ENCODE measurements at places on chromosomes 1 and 21. TPM values are rescaled to one million over a fixed set of nuclear protein-coding genes. Genes with fewer than 3 reads are reported as not detected.

TNFRSF4 gene
- total RNA-seq = 9.0 TPM

FCER1G gene
- total RNA-seq = 208 TPM

GRCh38 chr1:243727503-243728203 lies 122.4 kb downstream of the AKT3 start:
- DNase-seq = no peak

DNA sequence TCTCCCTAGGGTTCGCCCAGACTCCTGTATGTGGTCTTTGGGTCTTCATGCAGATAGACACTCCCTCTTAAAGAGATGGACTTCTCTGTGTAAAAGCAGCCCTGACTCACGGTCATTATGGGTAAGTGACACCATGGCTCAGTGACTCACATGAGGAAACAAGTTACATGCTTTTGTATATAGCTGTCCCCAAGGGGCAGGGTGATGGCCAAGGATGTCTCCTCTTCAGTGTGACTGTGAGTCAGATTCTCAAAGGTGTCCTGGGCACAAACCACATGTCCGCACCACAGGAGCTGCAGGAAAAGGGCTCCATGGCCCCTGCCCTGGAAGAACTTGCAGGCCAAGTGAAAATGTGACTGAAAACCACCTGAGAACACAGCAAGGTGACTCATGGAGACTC lies 380.4 kb downstream of the NPHP4 start:
- DNase-seq = no peak

- no peak for DNase-seq
Measured at GRCh38 chr1:32182060-32182459, 2.6 kb downstream of the TXLNA start.

DNA sequence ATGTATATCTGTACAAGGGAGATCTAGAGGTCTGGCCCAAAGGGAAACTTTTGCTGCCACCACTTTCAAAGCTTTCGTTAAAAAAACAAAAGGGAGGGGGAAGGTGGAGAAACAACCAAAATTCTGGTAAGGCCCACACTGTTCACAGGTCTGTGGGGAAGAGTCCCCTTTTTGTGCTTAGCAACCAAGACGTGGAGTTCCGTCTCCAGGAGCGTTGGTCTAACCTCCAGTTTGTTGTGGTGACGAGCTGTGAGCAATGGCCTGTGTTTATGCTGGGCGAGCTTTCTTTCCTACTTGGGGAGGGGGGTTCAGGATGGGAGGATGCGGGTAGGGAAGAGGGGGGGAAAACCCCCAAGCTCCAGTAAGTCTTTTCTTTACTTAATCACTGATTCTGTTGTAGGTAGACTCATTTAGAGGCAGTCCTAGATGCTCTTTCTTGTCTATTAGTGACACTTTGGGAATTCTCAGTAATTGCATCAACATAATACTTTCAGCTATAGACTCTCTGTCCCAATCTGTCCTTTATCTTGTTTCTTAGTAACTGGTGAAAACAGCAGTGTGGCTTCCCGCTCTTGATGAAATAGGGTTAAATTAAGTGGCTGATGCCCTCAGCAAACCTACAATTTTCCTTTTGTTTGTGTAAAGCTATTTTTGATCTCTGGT lies 1.5 kb downstream of the HIPK1 start:
- DNase-seq = no peak

DNA sequence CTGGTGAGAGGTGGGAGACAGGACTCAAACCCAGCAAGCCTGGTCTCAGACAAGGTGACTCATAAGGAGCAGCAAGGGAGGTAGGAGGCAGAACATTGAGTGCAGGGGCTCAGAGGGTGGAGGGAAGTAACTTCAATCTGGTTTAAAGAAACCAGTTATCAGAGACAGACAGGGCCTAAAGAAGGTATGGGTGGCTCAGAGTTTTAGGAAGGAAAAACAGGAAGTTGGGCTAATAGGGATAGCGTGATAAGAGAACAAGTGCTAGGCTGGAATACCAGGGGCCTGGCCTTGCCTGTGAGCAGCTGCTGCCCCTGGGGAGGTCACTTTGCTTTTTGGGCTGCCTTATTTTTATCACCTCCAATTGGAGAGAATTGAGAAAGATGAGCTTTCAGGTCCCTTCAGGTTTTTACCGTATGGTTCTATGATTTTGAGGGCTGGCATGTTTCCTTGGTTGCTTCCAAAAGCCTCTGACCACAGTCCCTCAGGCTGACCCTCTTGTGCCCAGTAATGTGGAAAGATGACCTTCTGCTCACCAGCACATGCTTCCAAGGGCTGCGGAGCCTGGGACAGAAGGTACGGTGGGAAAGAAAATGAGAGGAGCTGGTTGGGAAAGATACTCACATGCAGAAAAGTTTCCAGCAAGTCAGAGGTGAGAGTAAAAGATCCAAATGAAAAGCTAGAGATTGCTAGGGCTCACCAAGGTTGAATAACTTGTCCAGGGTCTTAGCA lies 77.0 kb downstream of the DDR2 start:
- DNase-seq = no peak

GRCh38 chr1:43552813-43553212 lies 22.1 kb downstream of the PTPRF start:
- DNase-seq = no peak

DNA sequence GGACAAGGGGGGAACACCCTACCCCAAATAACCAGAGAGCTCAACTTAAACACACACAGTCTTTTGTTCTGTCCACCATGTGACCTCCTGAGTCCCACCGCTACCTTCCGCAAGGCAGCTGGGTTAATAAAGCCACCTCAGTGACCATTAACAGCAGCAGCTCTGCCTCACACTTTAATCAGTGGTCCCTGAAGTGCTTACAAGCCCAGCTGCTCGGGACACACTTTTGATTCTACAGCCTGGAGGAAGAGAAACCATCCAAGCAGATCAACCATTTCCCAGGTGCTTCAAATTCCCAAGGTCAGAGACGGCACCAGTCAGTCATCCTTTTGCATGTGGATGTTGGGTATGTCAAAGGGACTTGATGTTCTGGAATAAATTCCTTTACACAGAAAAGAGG lies 70.1 kb downstream of the KCNJ15 start:
- DNase-seq = no peak

DNA sequence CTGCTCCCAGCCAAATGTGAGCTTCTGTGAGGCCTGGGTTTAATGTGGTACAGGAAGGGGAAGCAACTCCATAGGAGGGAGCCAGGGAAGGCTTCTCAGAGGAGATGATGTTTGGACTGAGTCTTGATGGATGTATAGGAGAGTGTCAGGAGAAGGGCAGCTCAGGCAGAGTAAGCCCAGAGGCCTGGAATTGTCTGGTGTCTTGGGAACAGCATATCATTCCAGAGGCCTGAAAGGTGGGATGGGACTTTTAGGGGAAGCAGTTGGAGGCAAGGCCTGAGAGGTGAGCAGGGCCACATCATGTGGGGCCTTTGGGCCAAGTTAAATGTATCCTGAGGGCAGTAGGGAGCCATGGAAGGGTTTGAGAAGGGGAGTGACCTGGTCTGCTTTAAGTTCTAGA lies 148.6 kb upstream of the WNT4 start:
- no peak for DNase-seq

APOBEC4 gene
- total RNA-seq = not detected

DNA sequence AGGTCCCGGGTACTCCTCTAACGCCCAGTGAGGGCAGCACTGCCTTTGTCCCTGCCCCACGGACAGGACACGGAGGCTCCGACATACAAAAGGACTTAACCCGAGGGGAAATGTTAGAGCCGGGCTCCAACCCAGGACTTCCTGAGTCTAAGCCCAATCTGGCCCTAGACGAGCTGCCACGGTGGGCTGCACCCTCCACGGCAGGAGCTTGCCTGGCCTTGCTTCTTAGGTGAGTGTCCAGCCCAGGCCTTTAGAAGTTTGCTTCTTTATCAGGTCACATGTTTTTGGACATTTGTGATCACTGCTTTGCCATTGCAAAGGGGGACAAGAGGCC lies 11.0 kb upstream of the TMEM200B start:
- no peak for DNase-seq

DNA sequence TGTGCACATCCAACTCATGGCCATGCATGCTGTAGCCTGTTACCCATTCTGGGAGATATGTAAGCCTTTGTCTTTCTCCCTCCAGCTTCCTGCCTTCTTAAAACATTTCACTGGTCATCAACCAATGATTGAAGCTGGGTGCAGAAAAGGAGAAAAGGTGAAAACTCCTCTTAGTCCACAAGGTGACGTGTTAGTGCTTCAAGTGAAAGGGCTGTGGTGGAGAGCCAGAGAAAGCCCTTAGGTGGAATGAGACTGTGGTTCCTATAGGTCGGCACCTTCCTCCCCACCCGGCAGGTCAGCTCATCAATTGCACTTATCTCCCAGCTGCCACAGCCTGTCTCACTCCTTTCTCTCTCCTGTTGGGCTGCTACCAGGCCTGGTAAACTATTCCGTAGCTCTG lies 30.4 kb downstream of the ERG start:
- DNase-seq = no peak

DNA sequence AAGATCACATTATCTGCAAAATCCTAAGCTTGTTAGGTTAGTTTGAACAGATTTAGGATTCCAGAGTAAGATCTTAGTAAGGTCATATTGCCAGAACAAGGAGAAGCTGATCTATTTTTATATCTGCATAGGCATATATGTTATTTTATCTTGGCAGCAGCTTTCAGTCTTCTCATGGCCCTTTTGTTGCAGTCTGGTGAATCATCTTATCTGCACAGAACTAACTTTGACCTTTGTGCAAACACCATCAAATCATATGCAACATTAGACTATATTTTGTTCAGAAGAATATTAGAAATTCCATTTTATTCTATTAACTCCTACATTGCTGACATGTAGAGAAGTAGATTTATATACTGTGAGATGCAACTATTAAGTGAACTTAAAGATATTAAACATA lies 107.3 kb downstream of the CLEC20A start:
- no peak for DNase-seq

C1QB gene
- 997 TPM for total RNA-seq

ASPM gene
- 3.2 TPM for total RNA-seq

GRCh38 chr21:26769613-26770188 lies 75.5 kb downstream of the ADAMTS1 start:
- DNase-seq = no peak

GRCh38 chr1:153390938-153391710 lies at the start of gene S100A8:
Gene S100A8, minus strand, starts transcription at chr1:153391073. Its CDS starts 538 bp downstream, at chr1:153390535.
- no peak for DNase-seq

DNA sequence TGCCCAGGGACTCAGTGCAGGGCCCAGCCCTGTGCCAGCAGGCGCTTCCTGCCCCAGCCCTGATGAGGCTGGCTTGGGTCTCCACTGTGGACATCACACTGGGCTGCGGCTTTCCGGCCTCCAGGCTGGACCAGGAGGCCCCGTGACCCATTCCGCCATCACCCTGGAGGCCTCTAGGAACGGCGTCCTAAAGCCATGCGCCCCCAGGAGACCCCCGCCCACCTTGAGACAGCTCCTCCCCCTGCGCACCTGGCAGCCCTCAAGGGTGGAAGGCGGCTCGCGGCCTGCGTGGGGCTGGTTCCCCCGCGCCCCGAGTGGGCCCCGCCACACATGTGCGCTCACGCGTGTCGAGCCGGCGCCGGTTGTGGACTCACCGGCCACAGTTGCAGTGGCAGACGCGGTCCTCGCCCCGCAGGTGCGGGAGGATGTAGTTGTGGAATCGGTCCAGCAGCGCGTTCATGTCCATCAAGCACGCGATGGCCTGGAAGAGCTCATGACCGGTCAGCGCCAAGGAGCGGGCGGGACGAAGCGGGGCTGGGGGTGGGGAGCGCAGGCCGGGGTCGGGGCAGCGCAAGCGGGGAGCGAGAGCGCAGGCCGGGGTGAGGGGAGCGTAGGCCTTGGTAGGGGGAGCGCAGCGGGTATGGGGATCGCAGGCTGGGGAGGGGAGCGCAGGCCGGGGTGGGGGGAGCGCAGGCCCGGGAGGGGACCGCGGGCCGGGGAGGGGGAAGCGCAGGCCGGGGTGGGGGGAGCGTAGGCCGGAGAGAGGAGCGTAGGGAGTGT lies 924 bp downstream of the TMEM240 start:
- DNase-seq = no peak

PPCS gene
- total RNA-seq = 45.4 TPM

- DNase-seq = no peak
Measured at GRCh38 chr1:161440312-161440894, 64.9 kb upstream of the FCGR2A start.

DNA sequence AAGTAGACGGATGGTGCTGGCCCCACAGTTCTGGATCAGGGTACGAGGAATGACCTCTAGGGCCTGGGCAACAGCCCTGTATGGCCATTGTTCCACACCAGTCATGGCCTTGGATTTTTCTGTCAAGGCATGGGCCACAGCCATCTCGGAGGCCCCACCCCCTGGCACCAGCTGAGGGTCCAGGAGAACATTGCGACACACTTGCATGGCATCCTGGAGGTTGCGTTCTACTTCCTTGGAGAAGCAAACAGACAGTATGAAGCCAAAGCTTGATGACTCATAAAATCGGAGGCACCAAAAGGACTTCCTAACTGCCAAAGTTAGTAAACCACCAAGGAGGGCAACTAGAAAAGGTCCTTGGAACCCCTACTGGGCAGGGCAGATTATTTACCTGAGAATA lies 11.9 kb upstream of the VHLL start:
- no peak for DNase-seq

DNA sequence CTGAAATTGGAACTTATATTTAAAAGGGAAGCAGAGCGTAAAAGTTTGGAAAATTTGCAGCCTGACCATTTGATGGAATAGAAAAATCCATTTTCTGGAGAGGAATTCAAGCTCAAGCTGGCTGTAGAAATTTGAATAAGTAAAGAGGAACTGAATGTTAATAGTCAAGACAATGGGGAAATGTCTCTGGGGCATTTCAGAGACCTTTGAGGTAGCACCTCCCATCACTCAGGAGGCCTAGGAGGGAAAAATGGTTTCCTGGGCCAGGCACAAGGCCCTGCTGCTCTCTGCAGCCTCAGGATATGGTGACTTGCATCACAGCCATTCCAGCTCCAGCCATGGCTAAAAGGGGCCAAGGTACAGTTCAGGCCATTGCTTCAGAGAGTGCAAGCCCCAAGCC lies 17.6 kb upstream of the TSHB start:
- DNase-seq = no peak

CASQ2 gene
- total RNA-seq = 2.4 TPM

LCE3C gene
- not detected for total RNA-seq

- no peak for DNase-seq
Measured at GRCh38 chr1:196078691-196079090, 529.5 kb downstream of the KCNT2 start.

DNA sequence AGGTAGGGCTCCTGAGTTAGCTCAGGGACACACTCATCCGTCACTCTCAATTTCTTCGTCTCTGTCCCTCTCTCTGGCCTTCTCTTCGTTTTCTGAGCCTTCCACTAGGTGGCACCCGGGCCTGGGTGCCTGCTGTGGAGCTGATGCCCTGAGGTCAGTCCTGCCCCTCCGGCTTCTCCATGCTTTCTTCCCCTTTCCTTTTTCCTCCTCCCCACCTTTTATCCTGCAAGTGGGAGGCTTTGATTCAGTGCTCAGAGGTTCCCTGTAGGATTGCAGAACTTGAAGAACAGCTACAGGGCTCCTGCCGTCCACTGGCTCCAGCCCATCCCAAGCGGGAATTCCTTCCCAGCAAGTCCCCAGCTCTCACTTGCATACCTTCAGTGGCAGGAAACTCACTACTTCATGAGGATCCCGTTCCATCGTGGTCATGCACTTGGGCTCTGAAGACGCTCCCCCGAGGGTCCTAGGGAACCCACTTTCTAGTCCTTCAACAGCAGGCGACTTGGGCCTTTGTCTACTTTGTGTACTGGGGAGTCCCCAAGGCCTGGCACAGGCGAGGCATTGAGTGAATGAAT lies 45.6 kb downstream of the SRRM1 start:
- no peak for DNase-seq

KRTAP11-1 gene
- total RNA-seq = not detected

C1orf174 gene
- total RNA-seq = 17.8 TPM

- DNase-seq = no peak
Measured at GRCh38 chr1:85650645-85651044, 57.6 kb downstream of the ZNHIT6 start.

ITLN2 gene
- 30.3 TPM for total RNA-seq

- no peak for DNase-seq
Measured at GRCh38 chr1:112146201-112146715, 156.8 kb upstream of the KCND3 start.
